ENCODE measurements at places on chromosomes 6 and 20.

- no peak for DNase-seq
Measured at GRCh38 chr6:85163156-85164080, 286.5 kb upstream of the NT5E start.

GRCh38 chr6:70142034-70142433 is 160.8 kb downstream of the COL9A1 start:
- DNase-seq, result no peak

DNA sequence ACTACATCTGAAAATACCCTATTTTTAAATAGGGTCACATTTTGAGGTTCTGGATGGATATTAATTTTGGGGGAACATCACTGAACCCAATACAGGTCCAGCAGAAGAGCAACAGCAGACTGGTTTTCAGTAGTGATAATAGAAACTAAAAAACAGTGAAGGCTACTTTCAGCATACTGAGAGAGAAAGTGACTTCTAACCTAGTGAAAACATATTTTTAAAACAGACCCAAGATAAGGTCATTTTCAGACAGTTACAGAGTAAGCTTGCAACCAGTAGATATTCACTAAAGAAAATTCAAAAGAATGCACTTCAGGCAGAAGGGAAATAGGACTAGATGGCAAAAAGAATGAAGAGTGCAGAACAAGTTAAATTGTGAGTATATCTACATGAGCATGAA is 42.0 kb upstream of the TMEM244 start:
- DNase-seq, result no peak

DNA sequence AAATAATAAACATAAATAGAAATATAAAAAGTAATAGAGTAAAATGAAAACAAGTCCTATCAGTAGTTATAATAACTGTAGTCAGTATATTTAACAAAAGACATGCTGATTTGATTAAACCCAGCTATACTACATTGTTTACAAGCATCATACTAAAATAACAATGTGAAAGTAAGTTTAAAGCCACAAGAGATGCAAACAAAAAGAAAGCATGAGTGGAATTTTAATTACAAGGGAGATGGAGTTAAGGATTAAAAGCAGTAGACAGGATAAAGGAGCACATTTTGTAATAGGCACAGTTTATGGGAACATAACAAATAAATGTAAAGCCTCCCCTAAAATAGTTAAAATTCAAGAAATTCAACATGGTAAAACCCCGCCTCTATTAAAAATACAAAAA is 41.5 kb downstream of the SENP6 start:
- peak; percentile 3 for DNase-seq

- DNase-seq, result peak; percentile 45
Measured at GRCh38 chr6:23111984-23112383, 542.6 kb downstream of the HDGFL1 start.

GRCh38 chr20:53581444-53582250 is 12.0 kb downstream of the ZNF217 start:
- no peak for DNase-seq

DNA sequence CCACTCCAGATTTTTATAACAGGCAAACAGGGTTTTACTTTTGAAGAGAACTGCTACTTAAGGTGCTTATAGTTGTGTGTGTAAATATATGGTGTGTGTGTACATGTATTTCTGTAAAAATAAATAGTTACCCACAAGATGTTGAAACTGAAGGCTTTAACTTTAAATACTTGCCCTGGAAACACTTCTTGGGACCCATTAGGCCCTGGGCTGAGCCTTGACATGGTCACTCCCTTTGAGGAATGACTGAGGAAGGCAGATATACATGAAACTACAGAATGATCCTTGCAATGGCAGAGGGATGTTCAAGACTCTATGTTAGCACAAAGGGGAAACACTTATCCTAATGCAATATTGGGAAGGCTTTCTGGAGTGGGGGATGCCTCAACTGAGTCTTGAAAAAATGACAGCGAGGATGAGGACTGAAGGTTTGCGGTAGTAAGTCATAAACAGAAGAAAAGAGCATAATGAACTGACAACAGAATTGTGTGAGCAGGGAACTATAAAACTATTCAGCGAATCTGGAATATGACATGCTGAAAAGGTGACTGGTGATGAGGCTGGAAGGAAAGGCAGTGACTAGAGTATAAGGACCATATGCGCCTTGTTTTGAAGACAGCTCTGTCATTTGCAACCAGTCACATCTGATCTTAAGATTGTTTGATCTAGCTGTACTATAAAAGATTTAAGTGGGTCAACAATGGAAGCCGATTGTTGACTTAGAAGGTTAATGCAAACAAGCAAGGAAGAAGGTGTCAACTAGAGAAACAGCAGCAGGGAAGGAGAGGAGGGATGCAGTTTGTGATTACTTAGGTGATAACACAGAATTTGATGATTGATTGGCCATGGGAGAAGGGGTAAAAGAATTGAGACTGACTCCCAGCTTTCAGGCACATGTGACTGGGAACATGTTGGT is 64.4 kb upstream of the COL21A1 start:
- no peak for DNase-seq

- no peak for DNase-seq
Measured at GRCh38 chr6:81265106-81265505, 487.4 kb downstream of the TENT5A start.

- DNase-seq, result peak; percentile 27
Measured at GRCh38 chr6:4446982-4447381, 311.6 kb upstream of the ECI2 start.

- peak; percentile 14 for DNase-seq
Measured at GRCh38 chr6:50816115-50816675, 2.5 kb upstream of the TFAP2B start.

- DNase-seq, result no peak
Measured at GRCh38 chr20:14815340-14815739, 477.9 kb upstream of the FLRT3 start.

DNA sequence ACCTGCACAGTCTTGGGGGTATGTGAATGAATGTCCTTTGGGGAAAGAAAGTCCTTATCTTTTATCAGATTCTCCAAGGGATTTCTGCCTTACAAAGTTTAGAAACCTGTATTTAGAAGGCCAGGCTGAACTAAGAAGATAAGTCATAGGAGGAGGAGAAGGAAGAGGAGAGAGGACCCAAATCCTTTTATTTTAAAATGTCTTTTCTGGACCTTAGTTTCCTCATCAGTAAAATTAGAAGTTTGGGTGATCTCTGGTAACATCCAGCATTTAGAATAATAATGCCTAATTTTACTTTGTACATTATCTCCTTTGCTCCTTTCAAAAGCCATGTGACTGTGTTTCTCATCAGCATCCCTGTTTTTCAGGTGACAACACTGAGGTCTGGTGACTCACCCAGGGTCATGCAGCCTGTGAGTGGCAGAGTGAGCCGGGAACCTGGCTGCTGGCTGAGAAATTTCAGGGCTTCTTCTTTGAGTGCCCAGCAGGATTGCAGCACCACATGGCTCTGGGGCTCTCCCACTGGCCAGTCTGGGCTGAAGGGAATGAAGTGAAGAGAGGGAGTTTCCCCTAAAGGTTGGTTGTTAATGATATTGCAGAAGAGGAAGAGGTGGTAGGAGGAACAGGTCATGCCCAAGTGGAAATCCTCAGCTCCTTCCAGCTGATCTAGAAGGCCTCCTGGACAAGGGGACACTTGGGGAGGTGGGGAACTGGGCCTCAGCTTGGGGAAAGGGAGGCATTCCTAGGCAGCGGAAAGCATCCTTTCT is 34.0 kb downstream of the VEGFA start:
- no peak for DNase-seq

GRCh38 chr20:58627212-58628072 is 23.6 kb upstream of the STX16 start:
- DNase-seq, result no peak

GRCh38 chr6:127051571-127052260 is 66.8 kb upstream of the RSPO3 start:
- peak; percentile 83 for DNase-seq

DNA sequence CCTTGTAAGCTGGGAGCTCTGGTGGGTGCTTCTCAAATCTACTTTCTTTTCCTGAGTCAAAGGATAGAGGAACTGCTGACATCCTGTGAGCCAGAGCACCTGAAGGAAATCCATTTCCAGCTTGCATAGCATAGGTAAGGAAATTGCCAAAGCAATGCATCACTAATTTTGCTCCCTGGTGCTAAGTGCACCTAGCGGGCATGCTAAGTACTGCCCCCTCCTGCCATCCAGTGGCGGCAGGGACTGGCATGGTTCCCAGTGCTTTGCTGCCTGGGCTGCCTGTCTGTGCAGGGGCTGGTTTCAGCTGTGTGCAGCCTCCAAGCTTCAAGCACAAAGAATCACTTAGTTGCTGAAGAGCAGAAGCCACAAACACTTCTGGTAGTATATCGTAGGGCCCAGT is 63.9 kb downstream of the FARS2 start:
- no peak for DNase-seq

Data from fibroblast of skin of left biceps (primary cell).